ENCODE measurements at places on chromosomes 5 and 9. TPM values are rescaled to one million over a fixed set of nuclear protein-coding genes. Genes with fewer than 3 reads are reported as not detected.

GNA14 gene
- total RNA-seq = 7.4 TPM

BTNL3 gene
- total RNA-seq = 46.5 TPM

CCNO gene
- total RNA-seq = 0.28 TPM

ADAMTS2 gene
- total RNA-seq = 1.3 TPM

PTGS1 gene
- total RNA-seq = 8.8 TPM

DEPDC1B gene
- 9.8 TPM for total RNA-seq
